Cortex of kidney (tissue), 1 donor: ENCODE measurements at places on chromosomes 4 and X.

DNA sequence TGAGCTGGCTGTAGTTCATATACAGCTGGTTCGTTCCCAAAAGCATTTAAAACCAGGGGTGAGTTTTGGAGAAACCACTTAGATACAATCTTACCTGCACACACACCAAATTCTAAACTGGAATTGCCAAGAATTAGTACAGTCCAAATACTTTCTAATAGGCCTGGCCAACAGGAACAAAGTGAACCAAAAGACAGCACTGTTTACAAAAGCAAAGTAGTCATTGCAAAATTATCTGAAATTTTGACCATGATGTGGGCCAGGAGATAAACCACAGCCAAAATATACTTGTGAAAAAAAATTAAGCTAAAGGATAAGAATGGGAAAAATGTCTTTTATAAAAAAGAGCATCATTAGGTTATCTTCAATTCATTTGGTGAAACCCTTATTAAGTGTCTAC lies 37.9 kb upstream of the NAP1L5 start:
- DNase-seq, result no peak

DNA sequence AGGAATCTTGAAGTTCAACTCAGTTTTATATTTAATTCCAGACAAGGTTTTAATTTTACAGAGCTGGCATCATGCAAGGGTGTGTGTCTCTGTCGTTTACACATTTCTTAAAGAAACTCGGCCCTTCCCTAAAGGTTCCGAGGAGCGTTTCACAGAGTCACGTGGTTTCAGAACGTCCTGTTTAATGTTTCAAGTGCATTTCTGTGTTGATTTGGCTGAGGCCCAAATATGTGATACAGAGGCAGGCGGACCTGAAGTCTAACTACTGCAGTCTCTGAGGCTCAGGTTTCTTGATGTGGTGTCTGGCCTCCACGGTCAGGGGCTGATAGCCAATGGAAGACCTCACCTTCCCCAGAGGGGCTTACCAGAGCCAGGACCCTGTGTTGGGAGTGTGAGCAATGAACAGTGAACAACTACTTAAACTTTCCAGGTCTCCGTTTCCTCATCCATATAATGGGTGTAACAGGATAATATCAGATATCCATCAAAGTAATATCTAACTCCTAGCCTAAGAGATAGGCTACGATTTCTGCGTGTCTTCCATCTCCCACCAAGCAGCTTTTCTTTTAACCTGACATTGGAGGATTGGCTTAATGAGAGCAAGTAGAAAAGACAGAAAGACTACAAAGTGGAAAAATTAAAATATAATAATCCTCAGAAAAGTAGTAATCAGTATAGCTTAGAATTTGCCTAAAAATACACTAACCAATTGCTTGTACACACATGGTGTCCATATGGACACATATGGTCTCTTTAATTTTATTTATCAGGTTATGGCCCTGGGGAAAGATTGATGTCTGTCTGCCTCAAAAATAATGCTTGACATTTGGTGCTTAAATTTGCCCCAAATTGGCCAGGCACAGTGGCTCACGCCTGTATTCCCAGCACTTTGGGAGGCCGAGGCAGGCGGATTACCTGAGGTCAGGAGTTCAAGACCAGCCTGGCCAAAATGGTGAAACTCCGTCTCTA lies 50.0 kb upstream of the TRIM2 start:
- DNase-seq, result no peak

GRCh38 chrX:5829469-5829868 lies 399.2 kb downstream of the NLGN4X start:
- no peak for DNase-seq

- DNase-seq, result no peak
These were observed 71.0 kb downstream of the DDX60L start for GRCh38 chr4:168409089-168409801.

- DNase-seq, result no peak
These were observed 223.8 kb upstream of the MAGEC2 start for GRCh38 chrX:142428916-142429315.

DNA sequence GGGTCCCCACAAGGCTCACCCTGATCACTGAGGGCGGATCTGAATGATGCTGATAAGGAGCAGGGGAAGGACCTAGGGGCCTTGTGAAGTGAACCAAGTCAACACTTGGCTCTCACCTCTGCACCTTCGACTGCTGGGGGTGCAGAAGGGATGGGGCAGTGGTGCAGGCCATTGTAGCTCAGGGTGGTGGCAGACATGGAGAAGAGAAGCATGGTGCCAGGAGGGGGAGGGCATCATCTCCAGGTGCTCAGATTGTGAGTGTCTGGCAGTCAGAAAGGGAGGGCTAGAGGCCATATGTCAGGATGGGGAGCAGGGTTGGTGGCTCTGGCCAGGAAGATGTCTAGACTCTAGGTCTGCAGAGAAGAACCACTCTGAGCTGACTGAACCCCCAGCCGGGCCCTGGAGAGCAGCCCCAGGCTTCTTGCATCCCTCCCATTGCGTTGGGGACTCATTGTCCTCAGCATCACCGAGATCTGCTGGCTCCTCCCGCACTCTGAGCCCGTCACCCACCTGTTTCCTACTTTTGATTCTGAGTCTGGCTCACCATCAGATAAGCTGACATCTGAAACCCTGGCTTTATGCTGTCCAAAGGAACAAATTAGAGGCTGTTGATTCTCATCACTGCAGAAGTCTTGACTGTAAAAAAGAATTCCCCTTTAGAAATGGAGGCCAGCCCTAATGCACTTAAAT lies 3.8 kb downstream of the APLN start:
- DNase-seq, result no peak

- no peak for DNase-seq
These were observed 2.0 kb downstream of the FGFBP1 start for GRCh38 chr4:15936495-15936894.

- no peak for DNase-seq
These were observed 571.5 kb upstream of the TENM3 start for GRCh38 chr4:181671672-181672071.
